Motor neuron (in vitro differentiated cells): ENCODE measurements at places on chromosomes 3 and 15.
A peak's percentile ranks its signal among the peaks of the same experiment; 100 is the strongest.

- no peak for ATAC-seq
These were observed 4.7 kb downstream of the FOXL2 start for GRCh38 chr3:138942271-138942670.

DNA sequence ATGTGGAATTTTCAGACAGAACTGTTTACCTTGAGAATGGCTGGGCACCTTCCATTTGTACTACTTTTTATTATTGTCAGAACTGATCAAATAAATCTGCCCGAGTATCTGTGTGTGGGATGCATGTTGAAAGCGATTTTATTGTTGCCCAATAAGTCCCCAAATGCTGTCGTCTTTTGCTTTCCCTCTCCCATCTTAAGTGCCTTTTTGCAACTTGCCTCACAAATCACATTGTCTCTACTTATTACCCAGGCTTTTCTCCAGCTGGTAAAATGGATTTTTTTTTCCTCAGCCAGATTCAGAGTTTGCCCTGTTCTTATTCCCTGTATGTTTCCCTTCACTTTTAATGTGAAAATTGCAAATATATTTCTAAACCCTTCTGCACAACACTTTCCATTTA, 163.1 kb downstream of the CNTN4 start:
- ATAC-seq: no peak

DNA sequence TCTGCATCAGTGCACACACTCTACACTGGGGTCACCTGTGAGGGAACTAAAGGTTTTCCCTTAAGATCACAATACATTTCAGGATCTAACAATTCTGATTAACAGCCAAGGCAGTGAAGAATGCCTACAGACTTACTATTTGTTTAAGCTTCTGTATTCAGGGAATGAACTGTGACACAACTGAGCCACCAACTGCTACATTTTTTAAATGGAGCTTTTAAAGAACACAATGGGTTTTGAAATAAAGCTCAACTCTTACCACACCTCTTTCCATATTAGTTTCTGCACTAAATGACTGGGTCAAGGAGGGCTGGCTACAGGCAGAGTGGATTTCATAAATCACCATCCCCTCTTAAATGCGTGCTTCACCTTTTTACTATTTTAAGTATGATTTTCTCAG, 100.2 kb downstream of the TMCC1 start:
- no peak for ATAC-seq

DNA sequence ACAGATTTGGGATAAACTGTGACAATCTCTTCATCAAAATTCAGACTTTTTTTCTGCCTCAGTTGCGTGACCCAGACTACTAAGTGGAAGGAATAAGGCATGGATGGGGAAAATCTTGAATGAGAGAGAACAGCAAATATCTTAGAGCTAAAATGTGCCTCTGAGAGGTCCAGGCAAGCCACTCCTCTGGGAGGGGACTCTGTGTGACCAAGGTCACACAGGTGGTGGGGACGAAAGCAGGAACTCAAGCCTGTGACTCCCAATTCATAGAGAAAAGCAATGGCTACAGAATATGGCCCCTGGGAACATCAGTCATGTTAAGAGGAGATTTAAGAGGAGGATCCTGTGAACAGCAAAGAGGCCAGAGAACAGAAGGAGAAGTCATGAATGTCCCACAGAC, 268.1 kb downstream of the FOXP1 start:
- ATAC-seq: no peak

DNA sequence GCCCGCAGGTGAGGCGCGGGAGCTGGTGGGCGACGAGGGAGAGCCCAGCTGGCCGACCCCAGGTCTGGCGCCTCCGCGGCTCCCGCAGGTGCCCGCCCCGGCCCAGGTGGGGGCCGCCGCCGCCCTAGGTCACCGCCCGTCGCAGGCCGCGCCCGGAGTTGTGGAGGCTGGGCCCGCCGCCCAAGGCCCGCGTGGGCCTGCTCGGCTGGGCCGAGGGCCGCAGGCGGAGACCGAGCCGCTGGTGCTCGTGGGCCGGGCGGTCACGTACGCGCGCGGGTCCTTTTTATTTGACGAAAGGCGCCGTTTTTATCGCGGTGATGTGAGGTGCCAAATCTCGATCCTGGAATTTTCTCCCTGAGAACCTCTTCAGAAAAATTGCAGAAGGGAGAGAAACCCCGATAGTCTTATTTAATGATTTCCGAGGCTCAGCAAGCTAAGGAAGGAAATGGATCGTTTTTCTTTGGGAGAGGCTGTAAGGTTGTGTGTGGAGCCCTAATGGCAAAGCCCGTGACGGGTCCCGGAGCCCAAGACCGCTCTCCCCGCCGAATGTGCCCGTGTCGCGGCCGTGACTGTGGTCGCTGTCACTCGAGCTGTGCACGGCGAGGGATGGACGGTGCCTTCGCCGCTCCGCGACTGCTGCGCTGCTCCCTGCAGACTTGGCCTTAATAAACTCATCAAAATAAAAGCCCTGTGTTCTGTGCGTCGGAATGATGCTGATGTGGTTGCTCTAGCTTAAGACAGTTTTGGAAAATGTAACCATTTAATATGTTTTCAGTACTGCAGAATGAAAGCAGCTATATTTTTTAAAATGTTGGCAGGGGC, 612 bp downstream of the APPL1 start:
- ATAC-seq: peak; percentile 65

- ATAC-seq: peak; percentile 46
These were observed 713.1 kb upstream of the CFAP20DC start for GRCh38 chr3:59762941-59763340.

DNA sequence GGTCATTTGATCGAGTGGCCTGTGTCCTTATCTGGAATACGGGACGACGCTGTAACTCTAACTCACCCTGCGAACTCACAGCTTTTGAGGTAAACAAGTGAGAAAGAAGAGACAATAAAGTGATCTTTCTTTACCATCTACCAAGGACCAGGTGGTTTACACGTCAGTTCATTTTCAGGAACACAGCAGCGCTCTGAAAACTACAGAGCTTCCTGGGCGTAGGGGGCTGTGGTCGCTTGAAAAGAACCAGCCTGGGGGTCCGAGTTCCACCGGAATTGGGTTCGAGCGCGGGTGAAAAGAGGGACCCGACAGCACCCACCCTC, 357 bp downstream of the KIAA1143 start:
- no peak for ATAC-seq

DNA sequence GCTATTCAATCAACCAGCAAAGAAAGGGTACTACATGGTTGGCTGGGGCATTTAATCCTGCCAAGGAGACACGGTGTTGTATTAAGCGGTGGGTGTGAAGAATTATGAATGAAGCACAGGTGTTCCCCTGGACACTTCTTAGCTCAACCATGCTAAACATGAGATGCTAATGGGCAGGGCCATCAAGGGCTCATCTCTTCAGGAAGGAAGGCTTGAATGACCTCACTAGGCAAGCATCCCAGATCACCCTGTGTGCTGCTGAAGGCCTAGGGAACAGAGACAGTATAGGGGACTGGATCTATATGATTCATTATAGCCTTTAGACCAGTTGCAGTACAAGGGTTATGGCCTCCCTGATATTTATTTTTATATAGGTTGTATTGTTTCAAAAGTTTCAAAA, 221.3 kb upstream of the SLCO3A1 start:
- ATAC-seq: no peak

- ATAC-seq: no peak
These were observed 5.0 kb downstream of the DCP1A start for GRCh38 chr3:53342353-53342752.

DNA sequence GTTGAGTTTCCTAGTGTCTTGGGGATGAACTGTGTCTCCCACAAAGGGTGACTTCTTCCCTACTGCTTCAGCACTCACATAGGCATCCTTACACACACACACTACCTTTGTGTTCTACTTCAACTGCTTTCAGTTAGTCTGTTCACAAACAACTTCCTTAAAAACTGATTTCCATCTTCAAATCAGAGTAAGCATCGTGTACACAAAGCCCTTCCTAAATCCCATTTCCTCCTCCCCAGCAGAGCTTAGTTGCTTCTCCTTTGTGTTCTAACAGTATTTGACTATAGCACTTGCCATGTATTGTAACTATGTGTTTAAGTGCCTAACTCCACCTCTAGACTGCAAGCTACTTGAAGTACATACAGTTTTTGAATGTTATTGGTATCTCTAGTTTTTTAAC, 71.7 kb downstream of the TNIK start:
- no peak for ATAC-seq

- ATAC-seq: no peak
These were observed 62.9 kb downstream of the STAC start for GRCh38 chr3:36443028-36443686.

DNA sequence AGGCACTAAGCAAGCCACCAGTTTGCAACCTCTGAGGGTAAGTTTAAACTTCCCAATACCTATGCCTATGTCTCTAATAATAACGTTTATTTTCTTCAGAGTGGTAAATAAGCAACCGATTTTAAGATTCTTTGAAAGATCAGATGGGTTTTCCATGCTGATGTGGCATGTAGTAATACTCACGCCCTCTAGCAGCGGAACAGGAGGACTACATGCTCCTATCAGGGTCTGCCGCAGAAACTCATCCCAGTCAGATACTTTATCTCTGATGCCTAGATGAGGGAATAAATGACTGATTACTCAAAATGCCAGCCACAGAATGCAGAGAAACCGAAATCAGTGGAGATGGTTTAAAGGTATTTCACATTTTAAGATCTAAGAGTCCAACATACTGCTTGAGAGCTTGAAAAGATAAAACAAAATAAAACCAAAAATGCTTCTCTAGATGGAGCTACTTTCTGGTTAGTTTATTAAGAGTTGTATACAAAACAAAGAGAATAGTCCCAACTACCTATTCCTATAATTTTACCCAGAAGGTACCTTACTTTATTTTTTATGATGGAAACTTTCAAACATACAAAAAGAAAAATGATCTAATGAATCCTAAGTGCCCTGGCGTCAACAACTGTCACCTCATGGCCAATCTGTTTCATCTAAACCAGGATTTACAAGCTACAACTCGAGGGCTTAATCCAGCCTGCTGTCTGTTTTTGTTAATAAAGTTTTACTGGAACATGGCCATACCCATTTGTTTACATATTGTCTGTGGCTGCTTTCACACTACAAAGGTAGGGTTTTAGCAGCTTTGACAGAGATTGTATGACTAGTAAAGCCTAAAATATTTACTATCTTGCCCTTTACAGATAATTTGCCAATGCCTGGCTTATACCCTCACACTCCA, 37.5 kb upstream of the STIMATE start:
- peak; percentile 61 for ATAC-seq

GRCh38 chr3:38558864-38559263, 62.7 kb downstream of the EXOG start:
- no peak for ATAC-seq

DNA sequence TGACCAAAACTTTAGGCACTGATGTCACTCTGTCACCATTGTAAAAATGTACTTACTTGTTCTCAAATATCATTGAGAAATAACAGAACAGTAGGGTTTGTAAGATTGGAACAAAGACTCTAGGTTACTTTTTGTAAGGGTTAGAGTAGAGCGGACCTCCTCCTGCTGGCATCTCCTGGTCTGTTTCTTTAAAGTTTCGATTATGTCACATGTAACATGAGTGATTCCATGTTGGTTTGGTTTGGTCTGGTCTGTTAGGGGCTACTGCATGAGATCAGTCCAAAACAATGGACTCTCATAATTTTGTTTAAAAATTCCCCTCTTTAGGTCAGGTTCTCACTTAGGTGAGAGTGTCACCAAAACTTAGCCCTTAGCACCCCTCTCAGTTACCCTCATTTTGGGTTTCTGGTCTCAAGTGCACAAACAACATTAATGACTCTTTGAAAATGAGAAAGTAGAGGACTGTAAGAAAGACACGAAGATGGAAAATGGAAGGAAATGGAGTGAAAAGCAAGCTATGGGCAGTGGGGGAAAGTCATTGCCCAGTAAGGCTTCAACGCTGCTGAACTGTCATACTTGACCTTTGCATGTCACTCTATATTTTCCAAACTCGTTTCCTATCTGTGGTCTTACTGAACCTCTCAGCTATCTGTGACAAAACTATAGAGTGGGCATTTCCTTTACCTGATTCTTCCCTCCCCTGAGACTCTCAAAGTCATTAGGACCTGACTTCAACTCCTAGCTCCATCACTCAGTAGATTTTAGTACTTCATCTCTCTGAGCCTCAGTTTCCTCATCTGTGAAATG, 52.7 kb downstream of the LDHAL6B start:
- ATAC-seq: no peak

DNA sequence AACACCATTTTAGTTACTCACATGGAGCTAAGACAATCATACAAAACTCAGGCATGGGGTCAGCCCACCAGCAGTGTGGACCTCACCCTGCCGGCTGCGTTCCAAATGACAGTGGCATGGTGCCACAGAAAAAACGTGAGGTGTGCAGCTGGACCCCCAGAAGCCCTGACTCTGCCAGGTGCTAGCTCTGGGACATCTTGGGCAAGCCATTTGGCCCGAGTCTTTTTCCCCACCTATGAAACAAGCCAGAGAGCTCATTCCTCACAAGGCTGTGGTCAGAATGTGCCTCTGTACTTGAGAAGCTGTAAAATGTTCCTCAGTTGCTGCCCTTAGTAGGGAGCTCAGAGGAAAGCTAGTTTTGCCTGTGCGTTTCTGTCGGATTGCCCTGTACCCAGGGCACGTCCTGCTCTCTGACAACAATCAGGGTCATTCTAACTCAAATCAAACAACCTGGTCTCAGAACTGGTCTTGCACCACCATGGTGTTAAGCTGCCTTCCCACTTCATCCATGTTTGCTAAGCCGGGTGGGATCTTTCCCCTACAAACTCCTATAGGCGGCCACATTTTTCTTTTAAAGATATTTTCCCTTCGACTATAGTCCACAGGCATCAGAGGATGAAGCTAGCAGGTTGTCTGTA, 44.9 kb downstream of the LIPC start:
- ATAC-seq: no peak

DNA sequence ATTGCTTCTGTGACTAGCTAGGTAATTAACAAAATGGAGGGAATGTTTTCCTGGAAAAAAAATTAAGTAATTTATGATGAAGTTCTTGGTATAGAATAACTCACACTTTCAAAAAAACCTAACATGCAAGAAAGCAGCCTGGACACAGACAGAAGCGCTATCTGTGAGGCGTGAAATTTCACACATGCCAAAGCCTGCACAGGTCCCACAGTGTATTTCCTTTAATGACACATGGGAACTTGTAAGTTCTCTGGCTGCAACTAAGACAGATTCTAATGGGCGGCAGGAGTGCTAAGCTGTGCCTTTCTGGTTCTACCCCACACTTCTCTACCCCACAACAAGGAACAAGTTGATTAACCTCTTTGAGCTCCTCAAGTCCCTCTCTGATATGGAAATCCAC, 84.9 kb upstream of the NEO1 start:
- no peak for ATAC-seq

GRCh38 chr15:83115410-83115809, 8.0 kb downstream of the TM6SF1 start:
- ATAC-seq: no peak

- ATAC-seq: no peak
These were observed 58.0 kb downstream of the ABTB1 start for GRCh38 chr3:127730666-127731295.

DNA sequence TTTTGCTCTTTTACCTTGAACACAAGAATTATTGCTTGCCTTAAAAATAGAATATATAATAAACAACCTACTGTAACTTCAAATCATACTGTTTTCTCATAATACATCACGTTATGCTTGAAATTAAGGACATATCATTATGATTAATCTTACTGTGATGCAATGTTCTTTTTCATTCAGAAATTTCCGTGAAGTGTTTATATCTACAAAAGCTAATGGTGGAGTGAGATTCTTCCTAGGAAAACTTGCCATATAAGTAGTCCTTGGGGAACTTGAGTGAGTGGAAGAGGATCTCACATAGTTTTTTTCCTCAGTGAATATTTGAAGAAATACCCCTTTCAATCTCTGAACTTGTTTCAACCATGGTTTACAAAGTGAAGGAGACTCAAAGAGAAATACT, 498.7 kb upstream of the CBLB start:
- no peak for ATAC-seq
